ENCODE measurements at places on chromosomes 4 and X.
A peak's percentile ranks its signal among the peaks of the same experiment; 100 is the strongest.

DNA sequence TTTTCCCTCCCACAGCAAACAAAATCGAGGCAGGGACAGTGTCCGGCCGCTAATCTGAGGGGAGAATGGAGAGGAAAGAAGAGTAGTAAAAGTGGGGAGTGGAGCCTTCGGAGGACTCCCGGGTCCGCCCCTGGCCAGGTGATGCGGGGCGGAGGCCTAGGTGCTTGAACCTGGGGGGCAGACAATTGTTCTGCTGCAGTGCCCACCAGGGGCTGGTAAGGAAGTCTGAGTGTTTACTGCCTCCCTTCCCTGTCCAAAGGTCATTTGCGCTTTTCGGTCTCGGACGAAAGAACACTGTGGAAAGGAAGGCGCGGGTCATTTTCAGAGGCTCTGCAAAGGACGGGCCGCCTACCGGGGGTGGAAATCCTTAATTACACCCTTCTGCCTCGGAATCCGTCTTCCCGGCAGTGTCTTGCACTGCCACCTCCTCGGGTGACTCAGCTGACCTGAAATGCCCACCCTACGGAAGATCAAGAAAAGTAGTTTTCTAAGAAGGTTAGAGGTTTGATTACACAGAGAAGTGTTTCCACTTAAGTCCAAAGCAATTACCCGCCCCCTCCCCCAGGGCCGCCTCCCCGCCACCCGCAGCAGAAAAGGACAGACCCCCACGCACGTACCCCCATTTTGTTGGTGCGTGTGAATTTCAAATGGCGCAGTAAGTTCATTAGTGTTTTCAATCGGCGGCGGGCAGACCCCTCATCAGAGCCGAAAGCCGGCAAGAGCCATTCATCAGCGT lies 99.9 kb upstream of the TENM3 start:
- no peak for ATAC-seq

DNA sequence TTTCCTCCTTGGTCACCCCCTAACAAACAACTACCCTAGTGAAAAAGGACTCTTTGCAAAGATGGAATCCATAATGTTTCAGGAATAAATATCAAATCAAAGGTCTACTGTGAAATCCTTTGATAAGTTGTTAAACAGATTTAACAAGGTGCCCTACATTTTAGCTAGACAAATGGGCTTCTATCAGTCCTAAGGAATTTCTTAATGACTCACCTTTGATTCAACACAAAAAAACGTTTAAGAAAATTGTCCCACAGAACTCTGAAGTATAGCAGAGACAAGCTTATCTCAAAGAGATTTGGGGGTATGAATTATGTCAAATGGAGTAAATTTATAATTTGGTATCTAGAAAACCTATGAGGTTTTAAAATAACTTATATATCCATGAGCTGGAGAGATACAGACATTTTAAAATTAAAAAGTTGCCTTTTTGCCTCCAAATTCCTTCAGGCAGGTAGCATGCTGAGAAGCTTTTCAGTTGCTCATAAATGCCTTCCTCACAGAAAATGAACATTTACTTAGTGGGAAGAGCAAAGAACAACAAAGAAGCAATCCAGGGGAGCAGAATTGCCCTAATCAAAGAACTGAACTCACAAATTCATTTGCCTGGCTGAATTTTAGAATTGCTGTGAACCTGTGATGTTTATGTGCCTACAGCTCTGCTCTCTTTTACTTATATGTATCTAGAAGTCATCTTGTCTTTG lies 649.3 kb downstream of the STPG2 start:
- no peak for ATAC-seq

- no peak for ATAC-seq
Observed at GRCh38 chrX:110852180-110852579, 56.6 kb upstream of the CHRDL1 start.

- ATAC-seq: peak; percentile 34
Observed at GRCh38 chrX:56726605-56727004, 2.4 kb upstream of the NBDY start.

DNA sequence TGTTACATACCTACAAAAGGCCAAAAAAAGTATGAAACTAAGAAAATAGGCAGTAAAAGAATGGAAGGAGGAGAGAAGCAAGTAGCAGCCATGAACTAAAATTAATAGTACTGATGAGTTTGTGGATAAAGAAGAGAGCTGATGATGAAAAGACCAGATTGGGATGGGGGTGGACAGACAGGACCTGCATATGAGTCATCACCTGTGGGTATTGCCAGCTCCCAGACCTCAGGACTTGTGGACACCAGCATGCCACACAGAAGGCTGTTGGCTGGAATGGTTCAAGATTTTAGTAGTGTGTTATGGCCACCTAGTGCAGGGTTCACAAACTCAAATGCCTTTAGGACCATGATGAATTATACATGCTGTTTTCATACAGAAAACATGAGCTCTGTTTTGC lies 58.9 kb downstream of the ARX start:
- no peak for ATAC-seq

GRCh38 chrX:45689971-45690370 lies 489.3 kb upstream of the DIPK2B start:
- ATAC-seq: no peak

All from activated CD4-positive, CD25-positive, alpha-beta regulatory T cell treated with anti-CD3 and anti-CD28 coated beads, Interleukin-2, amount 50 U/mL, for 24 hours (primary cell).